ENCODE measurements at places on chromosomes 5 and 9.

GRCh38 chr5:139705655-139706587, 57.8 kb downstream of the CXXC5 start:
- DNase-seq = no peak

GRCh38 chr9:112380102-112380824, at the start of gene HSDL2:
Gene HSDL2, plus strand, starts transcription at chr9:112380108. Its CDS starts 56 bp downstream, at chr9:112380164.
- DNase-seq = no peak

DNA sequence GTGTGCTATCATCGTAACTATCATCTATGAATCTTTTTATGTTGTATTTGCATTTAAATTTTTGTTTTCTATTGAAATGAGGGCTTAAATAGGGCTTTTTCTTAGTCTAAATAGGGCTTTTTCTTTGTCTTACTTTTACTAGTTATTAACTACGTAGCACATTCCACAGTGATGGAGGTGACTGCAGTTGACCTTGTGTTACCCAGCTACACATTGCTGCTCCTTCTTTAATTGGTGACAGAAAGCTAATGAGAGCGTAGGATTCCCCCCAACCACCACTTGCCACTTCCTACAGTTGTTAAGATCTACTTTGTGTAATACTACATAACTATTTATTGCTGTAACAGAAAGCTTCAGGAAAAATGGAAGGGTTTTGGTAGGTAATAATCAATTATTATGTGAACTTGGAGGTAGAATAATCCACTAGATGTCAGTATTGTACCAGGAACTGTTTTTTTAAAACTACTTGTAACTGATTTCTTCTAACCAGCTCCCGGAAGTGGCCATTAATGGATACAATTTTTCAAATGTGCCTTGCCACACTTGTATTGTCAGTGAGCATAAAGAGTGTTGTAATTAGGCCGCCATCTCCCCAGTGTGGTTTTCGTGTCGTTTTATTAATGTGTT, 18.0 kb downstream of the MTRR start:
- DNase-seq = no peak

DNA sequence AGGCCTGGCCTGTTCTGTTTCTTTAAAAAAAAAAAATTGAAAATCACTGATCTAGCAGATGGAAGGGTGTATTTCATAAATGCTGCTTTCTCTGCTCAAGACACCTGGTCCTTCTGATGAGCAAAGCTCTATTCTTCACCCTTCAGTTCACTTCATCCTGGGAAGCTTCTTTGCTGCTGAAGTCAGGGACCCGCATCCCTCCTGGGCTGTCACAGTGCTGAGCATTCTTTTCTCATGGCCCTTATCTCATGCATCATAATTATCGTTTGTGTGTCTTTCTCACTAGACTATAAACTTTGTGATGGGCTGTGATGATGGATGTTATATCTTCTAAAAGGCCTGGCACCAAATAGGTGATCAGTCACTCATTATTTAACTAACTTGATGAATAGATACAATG, 461.0 kb downstream of the GADD45G start:
- DNase-seq = no peak

DNA sequence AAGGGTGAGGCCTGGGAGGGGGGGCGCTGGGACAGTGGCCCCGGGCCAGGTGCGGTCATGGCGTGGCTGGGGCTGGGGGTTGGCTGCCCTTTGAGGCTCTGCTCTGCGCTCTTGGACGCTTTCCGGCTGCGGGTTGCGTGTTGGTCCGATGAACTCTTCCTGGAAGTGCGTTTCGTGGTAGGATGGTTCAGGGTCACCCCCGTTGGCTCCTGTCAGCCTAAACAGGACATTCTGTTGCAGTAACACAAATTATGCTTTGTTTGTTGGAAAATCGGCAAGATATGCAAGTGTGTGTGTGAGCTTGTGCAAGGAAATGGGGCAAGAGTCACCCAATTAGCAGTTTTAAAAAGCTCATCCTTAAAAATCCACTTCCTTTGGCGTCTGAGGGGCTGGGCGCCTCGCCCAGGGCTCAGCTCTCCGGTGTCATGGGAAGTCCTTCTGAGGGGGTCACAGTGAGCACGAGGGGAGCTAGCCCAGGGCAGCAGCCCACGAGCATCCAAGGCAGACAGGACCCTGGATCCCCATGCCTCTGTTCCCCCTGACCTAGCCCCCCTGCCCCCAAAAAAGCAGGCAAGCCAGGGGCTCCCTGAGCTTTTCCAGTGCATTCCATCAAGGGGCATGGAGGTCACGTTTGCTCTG, 22.2 kb upstream of the RNU6ATAC start:
- no peak for DNase-seq

GRCh38 chr5:59528202-59528862, 365.2 kb downstream of the PDE4D start:
- DNase-seq = no peak

GRCh38 chr9:35951736-35952135, 6.2 kb downstream of the OR2S2 start:
- DNase-seq = no peak

DNA sequence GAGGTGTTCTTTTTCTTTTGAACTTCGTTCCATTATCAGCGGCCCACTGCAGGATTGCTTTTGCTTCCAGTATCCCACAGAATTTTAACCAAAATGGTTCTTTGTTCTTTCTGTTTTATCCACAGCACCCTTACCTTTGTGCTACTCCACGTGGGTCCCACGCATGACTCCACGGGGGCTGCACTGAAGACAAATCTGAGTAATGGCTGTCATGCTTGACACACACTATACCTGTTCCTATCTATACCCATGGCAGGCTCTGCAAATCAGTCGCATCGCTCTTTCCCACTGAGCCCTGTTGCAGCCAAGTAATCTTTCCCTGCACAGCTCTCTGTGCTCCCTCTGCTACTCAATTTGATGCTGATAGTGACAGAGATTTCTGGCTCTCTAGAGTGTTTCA, 69.7 kb downstream of the NSG2 start:
- DNase-seq = no peak
